ENCODE measurements at places on chromosomes 2 and 18.

DNA sequence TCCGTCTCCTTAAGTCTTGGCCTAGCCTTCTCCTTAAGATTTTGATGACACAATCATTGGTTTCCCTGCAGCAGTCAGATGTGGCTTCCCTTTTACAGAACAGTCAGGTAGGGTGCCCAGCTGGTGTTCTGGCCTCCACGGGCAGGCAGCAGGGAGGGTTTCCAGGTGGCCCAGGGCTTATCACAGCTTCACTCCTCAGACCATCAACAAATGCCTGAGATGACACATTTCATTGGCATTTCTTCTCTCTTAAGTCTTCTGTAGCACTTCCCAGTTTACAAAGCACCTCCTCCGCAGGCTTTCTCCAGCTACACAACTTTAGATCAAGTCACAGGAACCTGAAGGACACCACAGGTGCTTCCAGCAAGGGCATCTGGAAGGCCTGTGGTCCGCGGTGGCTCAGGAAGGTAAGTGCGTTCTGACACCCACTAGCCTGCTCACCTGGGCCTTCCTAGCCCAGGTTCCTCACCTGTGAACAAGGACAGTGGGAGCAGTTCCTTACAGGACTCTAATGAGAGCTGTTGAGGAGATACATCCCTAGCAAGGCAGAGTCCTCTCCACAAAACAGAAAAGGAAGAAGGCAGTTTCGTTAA lies 37.6 kb downstream of the PTPN18 start:
- peak; percentile 96 for DNase-seq

- no peak for DNase-seq
Measured at GRCh38 chr2:20949256-20949655, 94.6 kb downstream of the APOB start.

GRCh38 chr18:35030277-35030989 lies 10.8 kb upstream of the MAPRE2 start:
- no peak for DNase-seq

- peak; percentile 94 for DNase-seq
Measured at GRCh38 chr2:191247381-191248057, 2.3 kb downstream of the MYO1B start.

DNA sequence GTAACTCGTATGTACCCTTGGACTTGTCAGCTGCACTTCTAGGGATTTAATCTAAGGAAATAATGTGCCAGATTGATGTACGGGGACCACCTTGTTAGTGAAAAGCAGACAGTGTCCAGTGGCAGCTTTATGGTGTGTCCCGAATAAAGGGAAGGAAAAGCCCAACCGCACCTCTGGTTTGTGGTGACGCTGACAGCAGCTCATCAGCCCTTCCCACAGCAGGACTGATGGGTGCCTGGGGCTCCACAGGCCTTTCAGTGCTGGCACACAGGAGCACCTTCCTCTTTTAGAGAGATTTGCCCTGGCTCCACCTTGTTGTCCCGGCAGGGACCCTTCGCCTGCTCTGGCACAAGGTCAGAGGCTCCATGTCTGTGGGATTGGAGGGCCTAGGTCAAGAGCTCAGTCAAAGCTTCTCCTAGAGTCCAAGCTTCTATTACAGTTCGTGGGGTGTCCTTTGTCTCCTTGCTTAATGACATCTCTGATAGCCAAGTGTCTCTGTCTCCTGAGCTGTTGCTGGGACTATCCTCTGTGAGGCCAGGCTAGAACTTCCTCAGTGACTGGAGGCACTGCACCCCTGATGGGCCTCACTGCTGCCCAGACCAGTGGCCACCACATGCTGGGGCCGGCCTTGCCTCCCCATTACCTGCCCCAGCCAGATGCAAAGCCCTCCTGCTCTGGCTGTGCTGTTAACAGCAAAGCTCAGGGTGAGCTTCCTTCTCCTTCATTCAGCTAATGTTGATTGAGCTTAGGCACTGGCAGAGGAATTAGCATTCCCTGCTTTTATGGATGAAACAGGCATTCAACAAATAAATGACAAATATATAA lies 33.0 kb upstream of the SCLY start:
- no peak for DNase-seq

DNA sequence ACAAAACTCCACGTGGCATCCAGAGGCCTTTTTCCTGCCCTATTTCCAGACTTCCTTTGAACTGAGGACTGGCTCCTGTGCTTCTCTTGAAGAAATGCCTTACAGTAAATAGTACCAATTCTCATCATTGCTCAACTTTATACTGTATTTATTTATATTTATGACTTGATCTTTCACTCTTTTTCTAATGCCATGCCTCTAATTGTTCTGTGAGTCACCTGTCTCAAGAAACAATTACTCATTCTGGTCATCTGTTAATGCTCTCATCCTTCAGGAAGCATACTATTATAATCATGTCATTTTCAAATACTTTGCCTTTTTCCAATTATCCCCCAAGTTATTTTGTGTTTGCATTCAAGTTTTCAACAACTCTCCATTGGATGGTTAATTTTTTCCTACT lies 85.9 kb downstream of the DCDC2C start:
- DNase-seq, result no peak

GRCh38 chr2:197274349-197274748 lies 36.2 kb downstream of the ANKRD44 start:
- DNase-seq, result no peak

DNA sequence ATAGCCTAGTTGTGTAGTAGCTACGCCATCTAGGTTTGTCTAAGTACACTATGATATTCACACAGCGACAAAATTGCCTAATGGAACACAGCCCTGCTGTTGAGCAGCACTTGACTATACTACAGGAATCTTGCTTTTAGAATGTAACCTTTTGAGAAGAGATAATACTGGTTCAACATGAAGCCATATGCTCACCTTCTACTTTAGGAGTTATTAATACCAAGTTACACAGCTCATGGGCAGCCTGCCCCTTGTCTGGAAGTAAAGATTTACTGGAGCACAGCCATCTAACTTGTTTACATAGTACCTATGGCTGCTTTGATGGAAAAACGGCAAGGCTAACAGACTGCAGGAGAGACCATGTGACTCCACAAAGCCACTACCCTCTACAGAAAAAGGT lies 174.8 kb downstream of the DYM start:
- no peak for DNase-seq

DNA sequence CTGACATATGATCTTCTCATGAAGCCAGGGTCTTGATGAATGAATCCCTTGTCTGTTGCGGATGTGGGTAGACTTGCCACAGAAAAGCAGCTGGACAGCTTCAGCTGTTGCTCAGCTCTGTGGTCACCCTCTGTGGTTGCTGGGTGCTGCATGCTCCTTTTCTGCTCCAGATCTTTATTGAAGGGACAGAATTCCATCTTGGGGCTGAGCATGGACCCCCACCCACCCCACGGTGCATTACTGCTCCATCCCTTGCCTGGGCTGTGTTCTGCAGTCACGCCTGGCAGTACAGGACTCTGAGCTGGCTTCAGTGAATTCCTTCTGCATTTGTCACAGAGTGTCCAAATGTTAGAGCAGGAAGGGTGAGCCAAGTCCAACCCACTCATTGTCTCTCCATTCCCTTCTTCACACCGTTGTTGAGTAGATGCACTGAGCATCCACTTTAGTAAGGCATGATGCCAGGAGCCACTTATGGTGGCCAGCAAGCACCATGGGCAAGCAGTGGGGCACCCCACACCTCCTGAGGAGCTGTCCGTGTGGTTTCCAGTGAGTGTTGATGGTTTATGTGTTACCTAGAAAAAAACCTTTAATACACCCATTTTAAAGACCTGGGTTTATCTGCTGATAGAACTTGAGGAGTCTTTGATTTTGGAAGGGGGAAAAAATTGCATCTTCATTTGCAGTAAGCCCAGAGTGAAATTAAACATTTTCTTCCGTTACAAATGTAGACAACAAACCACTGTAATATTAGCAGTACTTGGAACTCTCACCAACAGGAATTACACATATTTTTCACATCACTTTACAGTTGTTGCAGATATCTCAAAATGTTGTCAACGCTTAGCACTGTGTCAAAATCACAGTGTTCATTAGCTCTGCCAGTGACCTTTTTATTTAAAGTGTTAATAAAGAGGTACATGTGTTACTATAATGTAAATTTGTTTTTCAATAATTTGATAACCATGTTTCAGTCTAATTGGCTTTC lies 14.7 kb upstream of the ITGB6 start:
- peak; percentile 36 for DNase-seq

Measured in mesendoderm (in vitro differentiated cells).